ENCODE measurements at places on chromosomes 7 and 10.

DNA sequence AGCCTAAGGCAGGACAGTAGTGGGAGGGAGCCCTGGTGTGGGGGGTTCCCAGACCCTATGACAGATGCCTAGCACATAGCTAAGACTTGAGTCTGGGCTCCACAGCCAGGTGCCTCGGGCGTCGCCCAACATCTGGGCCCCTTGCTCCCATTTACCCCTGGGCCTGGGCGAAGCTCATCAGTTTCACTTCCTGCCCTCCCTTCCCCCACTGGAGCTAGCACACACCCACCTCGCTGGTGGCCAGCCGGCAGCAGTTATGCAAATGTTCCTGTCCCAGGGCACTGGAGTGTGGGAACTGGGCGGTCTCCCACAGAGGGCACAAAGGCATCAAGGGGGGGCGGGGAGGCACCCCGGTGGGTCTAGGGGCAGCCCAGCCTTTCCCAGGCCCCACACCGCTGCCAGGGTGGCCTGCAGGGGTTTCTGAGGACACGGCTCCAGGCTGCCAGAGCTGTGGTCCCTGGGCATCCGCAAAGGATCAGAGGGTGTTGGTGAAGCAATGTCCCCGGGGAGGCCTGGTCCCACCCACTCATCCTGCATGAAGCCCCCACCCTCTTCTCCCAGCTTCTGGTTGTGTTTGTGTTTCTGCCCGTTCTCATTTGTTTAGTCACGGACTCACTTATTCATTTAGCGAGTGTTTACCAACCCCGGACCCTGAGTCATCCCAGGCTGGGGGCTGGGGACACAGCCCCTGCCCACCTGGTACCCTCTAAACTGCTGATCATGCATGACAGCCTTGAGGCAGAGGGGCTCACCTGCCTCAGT, 20.4 kb downstream of the SH2B2 start:
- peak; percentile 54 for DNase-seq

GRCh38 chr7:28330384-28331070, 81.8 kb upstream of the CREB5 start:
- DNase-seq = no peak

DNA sequence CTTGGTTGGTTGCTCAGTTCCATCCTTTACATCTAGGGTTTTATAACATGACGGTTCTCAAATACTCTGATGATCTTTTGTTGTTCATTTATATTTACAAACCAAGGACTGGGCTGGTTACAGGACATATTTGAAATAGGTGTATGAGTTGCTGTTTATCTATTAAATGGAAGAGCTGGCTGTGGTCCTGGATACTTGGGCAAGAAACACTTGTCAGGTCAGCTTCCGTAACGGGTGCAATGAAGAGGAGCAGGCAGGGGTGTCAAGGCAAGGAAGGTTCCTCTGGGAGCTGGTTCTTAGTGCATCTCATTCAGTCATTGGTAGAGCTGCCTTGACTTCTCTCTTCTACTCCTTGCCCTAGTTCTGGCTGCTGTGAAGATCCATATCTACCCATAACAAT, 4.8 kb upstream of the TMEM26 start:
- DNase-seq = no peak

DNA sequence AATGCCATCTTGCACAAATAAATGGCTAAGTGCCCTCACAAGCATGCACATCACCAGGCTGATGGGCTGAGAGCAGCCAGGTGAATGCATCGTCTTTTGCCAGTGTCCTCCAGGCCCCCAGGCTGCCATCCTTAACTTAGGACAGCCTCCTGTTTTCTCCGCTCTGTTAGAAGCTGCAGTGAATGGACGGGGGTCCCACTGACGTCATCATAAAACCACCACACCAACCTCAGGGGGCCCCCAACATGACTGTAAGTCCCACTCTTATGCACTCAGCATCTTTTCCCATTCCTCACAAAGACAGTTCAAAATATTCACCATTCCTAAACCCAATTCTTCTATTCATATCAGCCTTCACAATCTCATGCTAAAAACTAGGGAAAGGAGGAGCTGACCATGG, 34.4 kb downstream of the GLI3 start:
- no peak for DNase-seq

Measured in anterior cingulate cortex (tissue), 58 donors.